Cortex of kidney (tissue), 1 donor: ENCODE measurements at places on chromosomes 11 and 22.

GRCh38 chr22:35963237-35963810 is 65.3 kb downstream of the RBFOX2 start:
- DNase-seq = no peak

- no peak for DNase-seq
Measured at GRCh38 chr11:72588421-72589410, 85.5 kb downstream of the PDE2A start.

GRCh38 chr11:68008381-68009337 is 1.5 kb upstream of the ALDH3B1 start:
- DNase-seq = no peak

- no peak for DNase-seq
Measured at GRCh38 chr11:115342142-115342541, 162.1 kb downstream of the CADM1 start.

DNA sequence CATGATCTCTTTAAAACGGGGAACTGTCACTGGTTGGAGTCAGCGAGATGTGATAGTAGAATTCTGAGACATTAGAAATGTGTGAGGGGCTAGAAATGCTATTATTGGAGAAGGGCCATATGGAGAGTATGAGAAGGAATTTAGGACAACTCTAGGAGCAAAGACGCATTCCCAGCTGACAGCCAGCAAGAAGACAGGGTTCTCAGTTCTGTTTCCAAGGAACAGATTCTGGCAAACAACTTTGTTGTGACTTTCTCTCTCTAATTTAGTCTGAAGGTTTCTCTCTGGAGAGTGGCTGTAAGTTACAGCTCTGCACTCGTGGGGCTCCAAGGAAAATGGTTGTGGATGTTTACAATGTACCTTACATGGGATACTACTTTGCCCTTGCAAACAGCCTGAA is 876.3 kb downstream of the FAM181B start:
- no peak for DNase-seq

DNA sequence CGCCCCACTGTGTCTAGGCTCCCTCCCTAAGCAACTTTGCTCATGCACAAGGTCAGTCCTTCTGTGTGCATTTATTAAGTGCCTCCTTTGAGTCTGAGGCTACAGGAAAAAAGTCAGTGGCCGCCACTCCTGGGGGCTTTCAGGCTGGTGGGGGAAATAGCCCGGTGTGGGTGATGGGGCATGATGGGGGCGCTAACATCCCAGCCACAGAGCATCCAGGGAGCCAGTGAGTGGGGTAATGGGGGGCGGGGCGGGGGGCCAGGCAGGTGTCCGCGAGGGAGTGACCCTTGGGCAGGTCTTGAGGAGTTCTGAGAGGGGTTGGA is 9.9 kb upstream of the EHD1 start:
- no peak for DNase-seq

GRCh38 chr22:44493206-44493605 is 4.8 kb downstream of the RTL6 start:
- no peak for DNase-seq

DNA sequence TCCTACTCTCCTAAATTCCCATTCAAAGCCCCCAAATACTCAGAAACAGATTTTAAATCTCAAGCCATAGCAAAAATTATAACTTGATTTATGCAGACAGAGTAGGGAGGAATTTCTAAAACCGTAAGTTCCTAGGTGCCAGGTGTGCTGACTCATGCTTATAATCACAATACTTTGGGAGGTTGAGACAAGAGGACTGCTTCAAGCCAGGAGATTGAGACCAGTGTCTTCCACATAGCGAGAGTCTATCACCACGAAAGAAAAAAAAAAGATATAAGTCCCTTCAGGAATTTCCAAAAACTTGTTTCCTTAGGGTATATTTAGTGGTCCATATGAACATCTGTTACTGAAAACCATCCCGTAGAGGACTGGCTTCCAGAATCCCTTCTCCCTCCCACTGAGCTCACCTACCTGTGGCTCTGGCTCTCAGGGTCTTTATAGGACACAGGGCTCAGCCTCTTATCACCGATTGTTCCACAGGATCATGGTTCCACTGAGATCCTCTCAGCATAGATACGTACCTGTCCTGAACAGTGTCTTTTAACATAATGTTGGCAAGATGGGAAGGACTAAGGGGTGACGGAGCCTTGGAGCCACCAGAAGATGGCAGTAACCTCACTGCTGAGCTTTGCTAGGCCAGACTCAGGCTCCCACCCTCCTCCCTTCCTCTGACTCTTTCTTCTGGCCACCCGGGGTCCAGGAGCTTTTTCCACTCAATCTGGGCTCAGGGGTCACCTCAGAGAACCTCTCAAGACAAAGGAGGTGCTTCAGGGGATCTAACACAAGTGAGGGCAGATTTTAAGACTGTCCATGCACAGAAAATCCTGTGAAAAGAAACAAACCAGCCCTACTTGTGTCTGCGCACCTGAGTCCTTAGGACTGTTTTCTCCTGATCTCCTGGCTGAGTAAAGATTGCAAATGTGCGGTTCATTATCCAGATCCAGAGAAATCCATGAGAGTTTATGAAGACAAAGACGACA is 117.5 kb upstream of the TOP3B start:
- DNase-seq = no peak

DNA sequence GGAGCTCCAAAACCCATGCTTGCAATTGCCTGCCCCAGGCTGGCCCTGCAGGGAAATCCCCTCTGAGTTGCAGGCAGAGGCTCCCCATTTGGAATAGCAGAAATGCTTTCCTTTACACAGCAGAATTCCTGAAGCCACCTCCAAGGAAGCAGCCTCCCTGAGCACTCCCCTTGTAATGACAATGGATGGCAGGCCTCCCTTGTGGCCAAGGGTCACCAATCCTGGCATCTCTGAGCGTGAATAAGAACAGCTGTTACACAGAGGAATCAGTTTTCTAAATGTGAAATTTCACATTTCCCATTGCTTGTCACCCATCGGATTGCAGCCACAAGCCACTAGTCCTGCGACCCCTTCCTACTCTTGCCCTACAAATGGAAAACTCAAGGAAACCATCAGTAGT is 107.6 kb downstream of the GALNT18 start:
- no peak for DNase-seq

DNA sequence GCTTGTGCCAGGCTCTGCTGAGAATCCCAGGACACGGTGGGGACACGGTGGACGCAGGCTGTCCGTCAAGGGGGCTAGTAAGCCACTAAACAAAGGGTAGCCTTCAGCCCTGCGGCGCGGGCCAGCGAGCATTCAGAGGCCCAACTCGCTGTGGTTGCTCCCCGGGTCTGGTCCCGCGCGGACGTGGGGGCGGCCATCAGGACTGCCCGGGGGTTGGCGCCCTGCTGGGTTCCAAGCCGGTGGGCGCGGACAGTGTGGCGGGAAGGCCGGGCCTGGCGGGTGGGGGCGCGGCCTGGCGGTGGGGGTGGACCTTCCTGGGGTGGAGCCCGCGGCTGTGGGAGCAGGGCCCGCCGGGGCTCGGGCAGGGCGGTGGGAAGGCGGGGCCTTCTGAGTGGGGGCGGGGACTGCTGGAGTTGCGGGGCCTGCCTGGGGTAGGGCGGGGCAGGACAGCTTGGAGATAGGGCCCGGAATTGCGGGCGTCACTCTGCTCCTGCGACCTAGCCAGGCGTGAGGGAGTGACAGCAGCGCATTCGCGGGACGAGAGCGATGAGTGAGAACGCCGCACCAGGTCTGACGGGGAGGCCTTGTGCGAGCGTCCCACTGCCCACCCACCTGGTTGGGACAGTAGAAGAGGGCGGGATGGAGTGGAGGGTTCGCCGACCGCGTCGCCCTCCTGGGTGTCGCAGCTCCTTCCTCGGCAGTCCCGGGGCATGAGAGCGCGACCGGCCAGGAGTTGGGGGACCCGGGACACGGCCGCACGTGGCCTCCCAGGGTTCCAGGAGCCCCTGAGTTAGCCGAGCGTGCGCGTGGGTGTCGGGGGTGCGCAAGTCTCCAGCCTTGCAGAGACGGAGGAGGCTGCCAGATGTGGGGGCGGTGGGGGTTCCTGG is at the start of gene SERHL2:
Gene SERHL2 (plus strand): TSS at position 482 of the 887 bp plus-strand sequence. CDS start 65 bp downstream, at position 547.
- no peak for DNase-seq
